ENCODE measurements at places on chromosomes 12 and 14.

DNA sequence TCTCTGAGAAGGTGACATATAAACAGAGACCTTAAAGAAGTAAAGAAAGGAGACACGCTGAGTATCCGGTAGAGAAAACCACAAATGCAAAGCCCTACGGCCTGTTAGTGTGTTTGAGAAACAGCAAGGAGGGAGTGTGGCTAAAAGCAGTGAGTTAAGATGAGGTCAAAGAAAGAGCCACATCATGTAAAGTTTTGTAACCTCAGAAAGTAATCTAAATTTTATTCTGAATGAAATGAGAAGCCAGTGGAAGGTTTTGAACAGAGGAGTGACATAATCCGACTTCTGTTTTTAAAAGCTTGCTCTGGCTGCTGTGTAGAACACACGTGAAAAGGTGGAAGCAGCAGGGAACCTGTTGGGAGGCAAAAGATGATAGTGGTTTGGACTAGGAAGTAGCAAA, 32.6 kb downstream of the PPP2R5E start:
- DNase-seq, result no peak

DNA sequence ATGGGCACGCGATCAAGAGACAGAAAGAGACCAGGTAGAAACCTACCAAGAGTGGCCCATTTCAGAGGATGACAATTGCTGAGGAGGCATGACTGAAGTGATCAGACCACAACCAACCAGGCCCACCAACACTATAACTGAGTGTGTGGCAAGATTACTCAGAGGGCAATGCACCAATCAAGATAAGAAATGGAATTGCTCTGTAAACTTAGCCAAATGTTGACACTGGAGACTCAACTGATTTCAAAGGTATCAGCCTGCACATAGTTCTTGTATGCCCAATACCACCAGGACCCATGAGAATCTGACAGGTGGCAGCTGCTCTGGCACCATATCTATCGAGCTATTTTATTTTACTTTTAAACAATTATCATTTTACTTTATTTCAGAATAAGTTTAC, 128.9 kb downstream of the FOXN3 start:
- DNase-seq, result no peak

DNA sequence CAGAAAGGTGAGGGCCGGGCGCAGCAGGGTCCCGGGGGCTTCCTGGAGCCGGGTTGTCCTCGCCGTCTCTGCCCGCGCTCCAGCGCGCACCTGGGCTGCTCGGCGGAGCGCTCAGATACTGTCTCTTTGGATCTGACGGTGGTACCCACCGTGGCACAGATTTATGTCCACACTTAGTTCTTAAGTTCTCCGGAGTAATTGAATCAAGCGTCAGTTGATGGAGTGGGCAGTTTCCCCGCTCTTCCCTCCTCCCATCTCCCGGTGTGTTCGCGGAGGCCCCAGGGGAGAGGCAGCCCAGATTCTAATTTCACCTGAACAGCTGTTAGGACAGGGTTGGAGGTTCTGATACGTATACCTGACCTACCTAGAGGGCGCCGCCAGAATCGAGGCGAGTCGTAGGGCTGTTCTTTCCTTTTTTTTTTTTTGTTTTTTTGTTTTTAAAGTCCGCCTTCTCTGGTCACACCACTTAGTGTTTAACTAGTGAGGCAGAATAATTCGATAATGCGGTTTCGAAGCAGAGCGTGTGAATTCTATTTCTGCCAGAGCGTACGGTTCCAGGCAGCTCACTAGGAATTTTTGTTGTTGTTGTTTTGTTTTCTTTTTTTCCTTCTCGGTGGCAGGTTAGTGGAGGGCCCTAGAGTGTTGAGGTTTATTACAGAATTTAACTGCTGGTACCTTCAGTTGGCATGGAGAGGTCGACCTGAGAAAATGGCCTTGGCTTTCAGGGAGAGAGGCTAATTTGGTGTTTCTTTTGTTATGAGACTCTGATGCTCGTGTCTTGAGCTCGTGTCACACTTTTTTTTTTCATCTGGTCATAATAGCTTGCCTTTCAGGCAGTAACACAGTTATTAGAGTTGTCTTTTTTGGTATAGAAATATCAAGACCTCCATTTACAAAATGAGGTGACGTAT, 22.3 kb upstream of the GNS start:
- DNase-seq, result no peak

- DNase-seq, result no peak
Measured at GRCh38 chr12:92485351-92486348, 217.1 kb upstream of the PLEKHG7 start.

DNA sequence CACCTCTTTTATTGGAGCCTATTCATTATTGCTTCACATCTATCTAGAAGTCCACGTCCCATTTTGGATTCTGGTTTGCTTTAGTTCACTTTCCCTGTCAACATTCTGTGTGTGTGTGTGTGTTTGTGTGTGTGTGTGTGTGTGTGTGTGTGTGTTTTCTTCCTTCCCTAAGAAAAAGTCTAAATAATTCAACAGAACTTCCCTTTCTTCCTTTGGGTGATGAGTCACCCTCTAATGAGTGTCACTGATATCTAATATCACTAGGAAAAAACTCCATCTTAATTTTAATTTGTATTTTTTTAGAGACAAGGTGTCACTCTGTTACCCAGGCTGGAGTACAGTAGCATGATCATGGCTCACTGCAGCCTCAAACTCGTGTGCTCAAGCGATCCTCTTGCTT, 234.2 kb downstream of the TTC8 start:
- no peak for DNase-seq

DNA sequence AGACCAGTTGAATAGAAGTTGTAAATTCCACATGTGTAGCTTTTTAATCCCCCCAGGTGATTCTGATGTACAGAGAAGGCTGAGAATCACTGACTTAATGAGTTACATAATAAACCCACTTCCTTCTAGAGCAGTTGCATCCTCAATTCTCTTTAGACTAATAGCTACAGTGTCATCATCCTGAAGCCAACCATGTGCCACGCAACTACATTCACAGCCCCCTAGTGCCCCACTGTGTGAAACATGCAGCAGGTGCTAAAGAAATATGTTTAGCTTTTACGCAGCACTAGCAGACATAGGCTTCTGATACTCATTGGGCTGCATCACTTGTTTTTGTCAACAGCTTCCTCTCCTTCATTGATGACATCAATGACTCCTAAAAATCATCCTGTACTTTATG, 1168.3 kb downstream of the BCL11B start:
- DNase-seq, result no peak

DNA sequence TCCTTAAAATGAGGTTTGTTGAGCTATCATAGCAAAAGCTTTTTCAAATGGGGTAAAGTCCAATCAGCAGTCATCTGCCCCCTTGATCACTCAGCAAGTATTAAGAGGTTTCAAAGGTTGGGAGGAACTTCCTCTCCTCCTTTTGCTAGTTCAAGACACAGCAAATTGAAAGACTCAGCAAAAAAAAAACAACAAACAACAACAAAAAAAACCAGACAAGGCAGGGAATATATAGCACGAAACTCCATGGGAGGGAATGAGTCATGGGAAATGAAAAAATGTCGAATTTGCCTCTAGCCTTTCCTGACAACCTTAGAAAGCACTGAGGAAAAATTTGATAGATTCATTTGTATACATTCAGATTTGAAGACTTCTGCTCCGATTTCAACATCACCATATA, 1.6 kb upstream of the SLC7A8 start:
- DNase-seq, result no peak

DNA sequence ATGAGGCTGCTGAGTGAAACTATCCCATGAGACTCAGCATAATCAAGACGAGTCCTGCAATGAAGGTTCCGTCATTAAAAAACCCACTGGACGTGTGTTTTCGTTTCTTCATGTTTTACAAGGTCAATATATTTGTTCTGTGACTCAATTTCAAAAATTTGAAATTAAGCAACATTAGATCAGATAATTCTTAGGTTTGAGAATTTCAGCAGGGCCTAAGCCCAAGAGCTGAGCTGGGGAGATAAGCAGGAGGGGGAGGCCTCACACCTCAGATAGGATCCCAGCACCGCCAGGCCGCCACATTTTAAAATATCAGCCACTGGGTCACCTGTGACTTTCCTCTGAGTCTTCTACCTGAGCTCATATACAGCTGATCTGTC, 13.3 kb downstream of the STX2 start:
- DNase-seq, result no peak

DNA sequence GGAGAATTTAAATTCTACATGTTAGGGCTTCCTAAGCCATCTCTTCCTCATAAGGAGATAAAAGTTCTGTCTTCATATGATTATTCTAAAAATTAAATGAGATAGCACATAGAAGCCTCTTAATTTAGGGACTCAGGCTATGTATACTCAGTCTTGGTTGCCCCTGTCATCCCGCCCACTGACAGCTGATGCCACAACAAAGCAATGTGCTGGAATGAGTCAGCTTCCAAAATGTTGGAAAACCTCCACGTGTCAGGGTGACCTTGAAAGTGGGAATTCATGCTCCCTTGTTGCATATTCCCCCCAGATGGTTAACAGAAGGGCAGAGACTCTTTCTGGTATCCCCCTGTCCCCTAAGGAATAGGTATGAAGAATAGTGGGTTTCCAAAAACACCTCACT, 238.0 kb upstream of the DDHD1 start:
- no peak for DNase-seq

DNA sequence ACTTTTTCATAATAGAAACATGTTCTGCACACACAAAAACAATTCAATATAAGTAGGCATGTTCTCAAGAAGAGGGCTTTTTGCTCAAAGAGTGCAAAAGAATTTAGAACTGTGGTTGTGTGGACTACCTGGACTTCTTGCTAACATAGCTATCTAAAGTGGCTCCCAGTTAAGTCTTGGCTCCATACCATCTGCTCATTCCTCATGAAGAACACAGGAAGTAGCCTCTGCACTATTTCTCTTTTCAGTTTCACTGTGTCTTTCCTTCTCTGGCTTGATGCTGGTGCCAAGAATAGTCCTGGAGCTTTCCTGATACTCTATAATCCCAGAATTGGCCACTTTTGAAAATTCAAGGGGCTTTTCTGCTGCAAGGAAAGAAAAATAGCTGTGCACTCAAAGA, 127.4 kb downstream of the CCER1 start:
- DNase-seq, result no peak

GRCh38 chr12:1117970-1118563, 127.0 kb downstream of the ERC1 start:
- DNase-seq, result no peak

DNA sequence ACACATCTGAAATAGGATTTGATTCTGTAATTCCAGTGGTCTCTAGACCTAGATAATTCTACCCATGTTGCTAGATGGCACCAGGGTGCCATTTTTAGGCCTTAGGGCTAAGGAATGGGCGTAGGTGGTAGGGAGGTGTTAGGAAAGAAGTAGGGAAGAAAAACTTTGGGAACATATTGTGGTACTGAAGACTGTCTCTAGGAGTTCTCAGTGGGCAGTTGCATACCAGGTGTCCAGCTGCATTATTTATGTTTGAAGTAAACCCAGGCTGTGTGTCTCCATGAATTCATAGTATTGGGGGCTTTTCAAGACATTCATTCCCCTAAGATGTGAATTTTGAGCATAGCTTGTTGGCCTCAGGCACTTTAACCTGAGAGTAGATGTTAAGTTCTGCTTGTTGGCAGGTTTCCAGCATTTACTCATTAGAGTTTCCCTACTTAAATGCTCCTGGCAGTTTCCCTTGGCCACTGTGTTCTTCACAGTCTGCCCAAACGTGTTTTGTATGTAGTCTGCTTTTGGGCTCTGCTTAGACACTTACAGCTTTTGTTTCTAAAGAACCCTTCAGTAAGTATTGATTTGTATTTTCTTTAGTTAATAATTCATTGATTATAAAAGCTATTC, 31.5 kb upstream of the CCT2 start:
- DNase-seq, result no peak

GRCh38 chr12:63068857-63069442, 82.1 kb downstream of the AVPR1A start:
- no peak for DNase-seq

- no peak for DNase-seq
Measured at GRCh38 chr14:88551980-88552431, 2.8 kb downstream of the PTPN21 start.

DNA sequence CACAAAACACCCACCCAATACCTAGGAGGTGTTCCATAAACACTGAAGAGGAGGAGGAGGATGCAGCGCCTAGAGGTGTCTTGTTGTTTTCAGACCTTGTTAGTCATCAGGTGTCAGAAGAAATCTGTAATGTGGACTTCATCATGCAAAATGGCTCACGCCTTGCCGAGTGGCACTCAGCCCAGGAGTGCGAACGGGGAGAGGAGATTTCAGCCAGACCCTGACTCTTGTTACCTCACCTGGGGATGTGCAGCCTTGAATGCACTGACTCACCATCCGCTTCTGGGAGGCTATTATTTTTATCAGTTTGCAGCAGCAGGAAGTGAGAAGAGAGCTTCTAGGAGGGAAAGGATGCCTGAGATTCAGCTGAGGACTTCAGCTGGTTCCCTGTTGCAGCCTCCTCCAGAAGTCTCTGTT, 48.2 kb upstream of the PLXNC1 start:
- no peak for DNase-seq

DNA sequence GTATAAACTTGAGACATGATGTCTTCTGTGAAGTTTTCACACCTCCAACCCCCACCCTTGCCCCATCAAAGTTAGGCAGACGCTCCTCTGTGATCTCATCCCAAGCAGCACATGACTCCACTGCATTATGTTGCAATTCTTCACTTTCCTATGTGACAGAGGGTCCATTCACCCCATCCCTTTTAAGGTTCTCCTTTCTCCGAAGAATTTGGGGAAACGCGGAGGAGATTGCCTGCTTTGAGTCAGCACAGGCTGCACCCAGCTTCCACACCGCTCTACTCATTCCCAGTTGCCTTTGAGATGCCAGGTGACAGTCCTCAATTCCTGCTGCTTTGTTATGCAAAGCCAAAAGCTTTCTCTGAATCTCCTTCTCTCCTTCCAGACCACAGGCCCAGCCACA, 61.8 kb downstream of the PHLDA1 start:
- peak; percentile 71 for DNase-seq

Measured in iPS DF 19.7 (cell line).